ENCODE measurements at places on chromosomes 5 and 9.

GRCh38 chr5:174667526-174667925 lies 56.9 kb upstream of the MSX2 start:
- DNase-seq = no peak

DNA sequence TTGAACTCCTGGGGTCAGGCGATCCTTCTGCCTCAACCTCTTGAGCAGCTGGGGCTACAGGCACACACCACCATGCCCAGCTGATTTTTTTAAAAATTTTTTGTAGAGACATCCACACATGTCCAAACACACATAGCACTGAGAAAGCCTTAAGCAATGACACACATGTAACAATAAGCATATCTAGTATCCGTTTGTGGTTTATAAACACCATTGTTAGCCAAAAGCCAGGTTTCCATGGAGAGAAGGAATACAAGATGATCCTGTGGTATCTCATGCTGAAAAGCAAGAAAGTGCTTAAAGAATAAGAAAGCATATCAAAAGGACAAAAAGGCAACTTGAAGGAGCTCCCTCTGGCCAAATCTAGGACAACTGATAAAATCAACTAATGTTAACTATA lies 29.7 kb upstream of the SLC1A3 start:
- DNase-seq = no peak

- DNase-seq = no peak
These were observed 462 bp downstream of the NUDCD2 start for GRCh38 chr5:163459462-163459818.

- DNase-seq = peak; percentile 37
These were observed 3.6 kb downstream of the ALDH1A1 start for GRCh38 chr9:72949244-72949582.

- no peak for DNase-seq
These were observed at the start of gene HSDL2 for GRCh38 chr9:112380102-112380824. Gene HSDL2, plus strand, starts transcription at chr9:112380108. Its CDS starts 56 bp downstream, at chr9:112380164.

GRCh38 chr5:174693697-174694385 lies 30.5 kb upstream of the MSX2 start:
- DNase-seq = peak; percentile 58

DNA sequence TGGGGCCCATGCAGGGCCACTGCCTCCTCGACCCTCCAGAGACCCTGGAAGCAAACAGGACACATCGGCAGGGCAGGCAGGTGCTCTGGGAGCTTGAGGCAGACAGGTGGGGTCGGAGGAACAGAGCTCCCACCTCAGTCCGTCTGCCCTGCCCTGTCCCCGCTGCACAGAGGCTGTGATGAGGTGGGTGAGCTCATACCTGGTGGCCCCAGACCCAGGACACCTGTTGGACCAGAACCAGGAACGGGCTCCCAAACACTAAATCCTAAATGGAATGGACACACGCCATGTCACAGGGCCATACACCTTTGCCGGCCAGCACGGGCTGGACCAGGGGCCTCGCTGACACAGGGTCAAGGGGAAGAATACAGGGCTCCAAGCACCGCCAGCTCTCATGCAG lies 5.5 kb downstream of the SOHLH1 start:
- no peak for DNase-seq

GRCh38 chr5:107389130-107389774 lies 281.5 kb downstream of the EFNA5 start:
- DNase-seq = no peak

- no peak for DNase-seq
These were observed 142.4 kb downstream of the YIPF5 start for GRCh38 chr5:144028058-144028457.

GRCh38 chr5:131264451-131265099 lies 722 bp downstream of the CDC42SE2 start:
- peak; percentile 21 for DNase-seq

DNA sequence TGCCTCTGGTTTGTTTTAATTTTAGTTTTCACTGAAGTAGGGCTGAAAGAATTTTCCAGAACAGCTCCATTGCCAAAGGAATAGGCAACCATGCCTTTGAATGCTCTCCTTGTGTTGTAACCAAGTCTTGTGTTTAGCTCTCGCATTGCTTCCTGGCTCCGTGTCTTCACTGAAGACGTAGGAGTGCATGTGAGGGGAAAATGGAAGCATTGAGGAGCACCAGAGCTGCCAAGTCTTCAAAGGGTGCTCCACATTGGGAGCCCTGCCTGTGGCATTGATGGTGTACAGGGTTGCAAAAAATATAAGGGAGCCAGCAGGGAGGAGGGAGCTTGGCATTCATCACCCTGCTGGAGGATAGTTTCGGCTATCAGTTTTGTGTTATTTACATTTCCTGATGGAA lies 86.6 kb downstream of the NTRK2 start:
- no peak for DNase-seq

- no peak for DNase-seq
These were observed 37.7 kb upstream of the CKMT2 start for GRCh38 chr5:81195335-81195929.

- DNase-seq = no peak
These were observed 326.2 kb upstream of the IRX2 start for GRCh38 chr5:3077684-3078083.

GRCh38 chr5:11292648-11293356 lies 531.8 kb upstream of the DAP start:
- no peak for DNase-seq

DNA sequence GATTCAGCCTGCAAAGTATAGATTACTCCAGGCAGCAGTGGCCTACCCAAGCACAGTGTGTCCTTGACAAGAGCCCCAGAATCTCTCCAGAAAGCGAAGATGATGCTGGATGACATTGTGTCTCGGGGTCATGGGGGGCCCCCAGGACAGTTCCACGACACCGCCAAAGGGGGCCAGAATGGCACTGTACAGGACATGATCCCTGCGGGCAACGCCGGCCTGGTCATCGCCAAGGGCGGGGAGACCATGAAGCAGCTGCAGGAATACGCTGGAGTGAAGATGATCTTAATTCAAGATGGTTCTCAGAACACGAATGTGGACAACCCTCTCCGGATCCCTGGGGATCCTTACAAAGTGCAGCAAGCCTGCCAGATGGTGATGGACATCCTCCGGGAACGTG lies 107.0 kb upstream of the MTAP start:
- no peak for DNase-seq

DNA sequence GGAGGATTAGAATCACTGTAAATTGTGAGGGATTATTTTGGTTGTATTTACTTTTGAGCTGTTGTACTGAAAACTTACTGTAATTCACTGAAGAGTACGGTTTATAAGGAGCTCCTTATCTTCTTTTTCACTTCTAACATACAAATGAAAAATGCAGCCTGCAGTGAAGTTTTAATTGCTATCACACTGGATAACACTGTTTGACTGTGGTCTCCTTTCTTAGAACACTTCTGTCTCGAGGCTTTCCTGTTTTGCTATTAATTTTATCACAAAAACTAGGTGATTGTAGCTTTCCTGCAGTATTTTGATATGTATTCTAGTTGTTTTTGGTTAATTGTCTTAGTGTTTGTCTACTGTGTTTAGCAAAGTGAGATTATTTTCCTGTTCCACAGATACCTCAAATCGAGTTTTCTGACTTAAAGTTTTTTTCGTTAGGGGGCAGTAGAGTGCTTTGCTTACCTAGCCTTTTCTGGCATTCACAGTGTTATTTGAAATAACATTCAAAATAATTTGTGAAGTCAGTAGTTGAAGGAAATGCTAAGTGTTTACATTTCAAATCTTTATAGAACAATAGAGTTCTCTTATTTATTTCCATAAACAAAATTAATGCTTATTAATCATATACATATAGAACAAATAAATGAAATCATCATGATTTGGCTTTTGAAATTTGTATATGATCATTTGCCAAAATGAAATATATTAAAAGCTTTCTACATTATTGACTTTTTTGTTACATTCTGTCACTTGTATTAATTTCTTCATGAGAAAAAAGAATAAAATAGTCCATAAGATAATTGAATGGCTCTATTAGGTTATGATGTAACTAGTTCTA lies 52.9 kb downstream of the COMMD10 start:
- DNase-seq = no peak

DNA sequence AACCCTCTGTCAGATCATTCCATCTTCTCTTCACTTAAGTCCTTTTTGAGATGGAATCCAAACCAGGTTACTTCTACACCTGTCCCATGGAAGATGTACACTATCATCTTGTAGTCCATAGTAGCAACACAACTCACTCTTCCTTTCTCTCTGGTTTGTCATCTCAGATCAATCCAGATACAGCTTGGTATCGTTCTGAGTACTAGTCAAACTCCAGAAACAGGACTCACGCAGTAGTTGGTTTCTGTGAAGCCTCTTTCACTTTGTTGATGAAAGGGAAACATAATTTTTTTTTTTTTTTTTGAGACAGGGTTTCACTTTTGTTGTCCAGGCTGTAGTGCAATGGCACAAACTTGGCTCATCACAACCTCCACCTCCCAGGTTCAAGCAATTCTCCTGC lies 484.0 kb downstream of the PRDM9 start:
- DNase-seq = no peak
